ENCODE measurements at places on chromosomes 13 and 19.

- DNase-seq, result no peak
Measured at GRCh38 chr19:13817615-13818371, 22.6 kb downstream of the ZSWIM4 start.

- DNase-seq, result no peak
Measured at GRCh38 chr13:46179491-46179908, 2.5 kb downstream of the LCP1 start.

GRCh38 chr19:47331931-47332547 is at the start of gene C5AR2:
C5AR2 (plus strand) TSS chr19:47332175; CDS start chr19:47340800, 8,625 bp downstream.
- DNase-seq, result no peak

DNA sequence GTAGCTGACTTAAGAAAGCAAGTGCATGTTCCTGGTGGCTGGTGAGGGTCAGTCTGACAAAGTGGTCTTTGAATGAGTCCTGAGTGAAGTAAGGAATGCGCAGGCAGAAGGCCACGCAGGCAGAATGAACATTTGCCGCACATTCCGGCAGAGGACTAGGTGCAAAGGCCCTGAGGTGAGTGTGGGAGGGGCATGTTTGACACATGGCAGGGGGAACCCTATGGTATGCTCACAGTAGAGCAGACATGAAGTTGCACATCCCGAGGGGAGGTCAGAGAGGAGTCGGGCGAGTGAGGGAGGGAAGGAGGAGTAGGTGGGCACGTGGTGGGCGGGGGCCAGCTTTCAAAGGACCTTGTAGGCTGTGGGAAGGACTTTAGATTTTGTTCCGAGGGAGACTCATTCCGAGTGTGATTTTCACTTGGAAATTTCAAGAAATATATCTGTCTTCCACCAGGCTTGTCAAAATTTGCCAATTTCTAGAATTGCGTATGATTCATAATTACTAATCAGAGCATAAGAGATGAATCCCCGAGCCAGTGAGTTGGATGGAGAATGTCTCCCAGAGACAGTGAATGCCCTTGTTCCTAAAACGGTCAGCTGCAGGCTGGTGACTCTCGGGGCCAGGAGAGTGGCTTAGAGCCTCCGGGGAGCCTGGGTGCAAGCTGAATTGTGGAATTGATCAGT is 40.3 kb downstream of the ERICH6B start:
- DNase-seq, result no peak

DNA sequence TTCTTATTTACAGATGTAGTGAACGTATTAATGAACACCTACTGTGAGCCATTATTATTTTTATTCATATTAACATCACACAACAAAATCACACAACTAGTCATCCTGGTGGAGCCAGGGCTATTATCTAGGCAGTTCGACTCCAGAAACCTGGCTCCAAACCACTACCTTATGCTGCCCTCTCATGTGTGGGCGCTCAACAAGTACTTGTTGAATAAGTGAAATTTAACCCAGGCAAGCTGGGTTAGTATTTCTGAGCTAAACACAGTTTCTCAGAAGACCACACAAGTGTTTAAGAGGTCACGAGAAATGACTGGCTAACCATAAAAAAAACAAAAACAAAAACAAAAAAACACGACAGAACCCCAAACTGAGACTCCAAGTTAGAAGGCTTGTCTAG is 33.6 kb downstream of the MZT1 start:
- no peak for DNase-seq

DNA sequence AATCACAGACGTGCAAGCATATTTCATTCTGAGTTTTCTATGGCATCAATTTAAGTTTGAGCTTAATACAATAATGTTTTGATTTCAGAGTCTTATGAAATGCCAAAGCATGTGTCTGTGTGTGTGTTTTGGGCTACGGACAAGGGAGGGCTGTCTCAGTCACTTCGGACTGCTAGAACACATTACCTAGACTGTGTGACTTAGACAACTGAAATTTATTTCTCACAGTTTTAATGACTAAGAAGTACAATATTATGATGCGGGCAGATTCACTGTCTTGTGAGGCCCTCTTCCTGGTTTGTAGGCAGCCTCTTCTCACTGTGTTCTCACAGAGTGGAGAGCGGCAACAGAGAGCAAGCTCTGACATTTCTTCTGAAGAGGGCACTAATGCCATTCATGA is 1202.0 kb downstream of the EFNB2 start:
- DNase-seq, result peak; percentile 36

GRCh38 chr13:35179494-35179893 is 237.4 kb downstream of the NBEA start:
- no peak for DNase-seq

GRCh38 chr13:45859705-45860104 is 8.2 kb upstream of the SIAH3 start:
- DNase-seq, result no peak

DNA sequence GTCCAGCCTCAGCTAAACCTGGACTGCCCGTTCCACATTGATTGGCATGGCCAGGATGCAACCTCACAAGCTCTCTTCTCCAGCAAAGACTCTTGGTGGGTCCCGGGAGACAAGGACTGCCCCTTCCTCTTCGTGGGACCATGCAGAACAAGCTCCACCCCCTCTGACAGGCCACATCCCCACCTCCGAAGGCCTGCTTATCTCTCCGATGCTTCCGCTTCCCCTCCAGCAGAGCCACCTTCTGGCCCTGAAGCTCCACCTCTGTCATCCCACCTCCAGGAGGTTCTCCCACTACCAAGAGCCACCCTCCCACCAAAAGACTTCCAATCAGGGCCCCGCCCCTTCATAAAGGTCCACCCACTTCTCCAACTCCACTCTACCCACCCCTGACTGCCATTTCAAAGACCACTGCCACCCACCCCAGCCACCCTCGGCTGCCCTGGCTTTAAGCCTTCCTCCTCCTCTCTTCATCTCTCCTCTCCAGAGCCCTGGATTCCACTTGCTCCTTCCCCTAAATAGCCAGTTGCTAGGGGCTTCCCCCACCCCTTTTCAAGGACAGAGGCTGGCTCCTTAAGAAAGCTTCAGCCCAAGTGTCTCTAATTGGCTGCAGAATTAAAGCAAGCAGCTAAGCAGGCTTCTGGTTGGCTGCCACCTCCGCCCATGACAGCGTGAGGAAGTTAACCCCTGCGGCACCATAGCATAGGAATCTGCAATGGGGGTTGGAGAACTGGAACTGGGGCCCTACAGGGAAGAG is 9.9 kb downstream of the LRFN1 start:
- no peak for DNase-seq

GRCh38 chr13:47133011-47133445 is 236.2 kb upstream of the HTR2A start:
- no peak for DNase-seq

- no peak for DNase-seq
Measured at GRCh38 chr19:13015361-13016223, 20.3 kb downstream of the NFIX start.

DNA sequence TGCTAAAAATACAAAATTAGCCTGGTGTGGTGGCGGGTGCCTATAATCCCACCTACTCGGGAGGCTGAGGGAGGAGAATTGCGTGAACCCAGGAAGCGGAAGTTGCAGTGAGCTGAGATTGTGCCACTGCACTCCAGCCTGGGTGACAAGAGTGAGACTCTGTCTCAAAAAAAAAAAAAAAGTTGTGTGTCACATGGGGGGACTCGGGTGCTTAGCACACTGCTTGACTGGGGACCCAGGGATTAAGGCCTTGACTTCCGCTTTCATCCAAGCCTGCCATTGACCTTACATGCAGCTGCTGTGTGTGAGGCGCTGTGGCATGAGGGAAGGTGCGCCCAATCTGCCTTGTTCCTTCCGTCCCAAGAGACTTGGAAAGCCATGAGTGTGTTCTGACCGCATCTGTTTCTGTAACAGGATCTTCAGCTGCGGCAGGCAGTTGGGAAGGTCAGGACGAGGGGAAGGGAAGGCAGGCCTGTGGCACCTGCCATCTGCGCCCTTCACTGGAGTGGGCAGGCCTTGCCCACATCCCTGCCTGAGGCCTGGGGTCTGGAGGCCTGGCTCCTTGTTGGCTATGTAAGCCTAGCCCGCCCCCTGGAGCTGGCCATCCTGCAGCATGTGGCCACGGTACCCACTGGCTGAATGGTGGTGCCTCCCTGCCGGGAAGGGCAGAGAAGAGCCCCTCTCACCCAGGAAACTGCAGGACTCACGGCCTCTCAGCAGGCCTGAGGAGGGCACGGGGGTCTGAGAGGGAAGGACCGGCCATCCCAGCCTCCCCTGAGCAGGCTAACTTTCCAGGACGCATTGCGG is 23.0 kb downstream of the PPP1R37 start:
- DNase-seq, result no peak

DNA sequence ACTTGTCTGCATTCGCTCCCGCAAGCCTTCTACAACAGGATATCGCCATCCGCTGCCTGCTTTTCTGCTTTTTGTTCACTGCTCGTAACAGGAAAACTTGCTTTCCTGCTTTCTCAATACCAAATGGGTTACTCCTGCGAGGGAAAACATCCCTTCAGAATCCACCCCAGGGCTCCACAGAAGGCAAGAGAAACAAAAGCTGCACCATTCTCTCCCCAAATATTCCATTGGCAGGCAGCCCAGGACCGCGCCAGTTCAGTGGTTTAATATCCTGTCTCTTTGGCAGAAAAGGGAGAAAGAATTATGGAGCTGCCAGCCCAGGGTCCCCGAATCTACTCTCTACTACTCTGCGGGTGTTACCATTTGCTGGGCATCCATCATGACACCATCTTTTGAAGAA is 84.7 kb upstream of the DOCK9 start:
- DNase-seq, result peak; percentile 84

DNA sequence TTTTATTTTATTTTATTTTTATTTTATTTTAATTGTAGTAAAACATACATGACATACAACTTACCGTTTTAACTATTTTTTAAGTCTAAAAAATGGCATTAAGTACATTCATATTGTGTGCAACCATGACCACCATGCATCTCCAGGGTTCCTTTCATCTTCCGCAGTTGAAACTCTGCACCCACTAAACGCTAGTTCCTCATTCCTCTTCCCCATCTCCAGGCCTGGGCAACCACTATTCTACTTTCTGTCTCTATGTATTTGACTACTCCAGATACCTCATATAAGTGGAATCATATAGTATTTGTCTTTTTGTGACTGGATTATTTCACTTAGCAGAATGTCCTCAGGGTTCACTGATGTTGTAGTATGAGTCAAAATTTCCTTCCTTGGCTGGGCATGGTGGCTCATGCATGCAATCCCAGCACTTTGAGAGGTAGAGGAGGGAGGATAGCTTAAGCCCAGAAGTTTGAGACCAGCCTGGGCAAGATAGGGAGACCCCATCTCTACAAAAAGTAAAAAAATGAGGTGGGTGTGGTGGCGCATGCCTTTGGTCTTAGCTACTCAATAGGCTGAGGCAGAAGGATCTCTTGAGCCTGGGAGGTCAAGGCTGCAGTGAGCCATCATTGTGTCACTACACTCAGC is 55.7 kb upstream of the ZNF507 start:
- no peak for DNase-seq

DNA sequence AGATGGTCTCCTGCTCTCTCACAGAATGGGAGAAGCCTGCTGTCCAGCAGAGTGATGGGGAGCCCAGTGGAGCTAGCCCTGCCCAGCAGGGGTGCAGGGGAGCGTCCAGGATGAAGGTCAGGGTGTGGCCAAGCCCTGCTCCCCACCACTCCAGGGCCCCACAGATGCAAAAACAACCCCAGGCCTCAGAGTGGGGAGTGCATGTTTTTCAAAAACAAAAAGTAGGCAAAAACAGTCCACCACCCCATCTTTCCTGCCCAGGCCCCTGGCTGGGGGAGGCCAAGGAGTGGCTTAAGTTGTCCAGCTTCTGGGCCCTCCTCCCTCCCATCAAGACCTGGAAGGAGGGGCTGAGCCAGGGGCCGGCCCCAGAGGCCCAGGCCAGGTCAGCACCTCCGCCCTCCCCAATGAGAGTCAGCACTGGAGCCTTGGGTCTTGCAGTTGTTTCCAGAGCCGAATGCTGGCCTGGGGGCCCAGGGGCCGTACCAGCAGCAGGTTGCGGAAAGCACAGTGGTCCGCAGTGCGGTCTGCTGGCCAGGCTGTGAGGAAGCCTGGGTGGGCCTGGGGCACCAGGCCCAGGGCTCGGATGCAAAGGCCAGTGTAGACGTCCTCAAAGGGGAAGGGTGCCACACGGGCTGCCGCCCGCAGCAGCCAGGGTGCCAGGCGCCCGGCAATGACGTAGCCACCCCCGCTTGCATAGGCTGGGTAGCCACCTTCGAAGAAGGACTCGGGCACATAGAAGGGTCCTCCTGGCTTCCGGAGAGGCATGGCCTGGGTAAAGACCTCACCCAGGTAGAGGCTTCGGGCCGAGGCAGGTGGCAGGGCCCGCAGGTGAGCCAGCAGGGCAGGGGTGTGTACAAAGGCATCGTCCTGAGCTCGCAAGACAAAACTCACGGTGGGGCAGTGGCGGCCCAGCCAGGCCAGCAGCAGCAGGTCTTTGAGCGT is 1.7 kb downstream of the B3GNT8 start:
- DNase-seq, result no peak

DNA sequence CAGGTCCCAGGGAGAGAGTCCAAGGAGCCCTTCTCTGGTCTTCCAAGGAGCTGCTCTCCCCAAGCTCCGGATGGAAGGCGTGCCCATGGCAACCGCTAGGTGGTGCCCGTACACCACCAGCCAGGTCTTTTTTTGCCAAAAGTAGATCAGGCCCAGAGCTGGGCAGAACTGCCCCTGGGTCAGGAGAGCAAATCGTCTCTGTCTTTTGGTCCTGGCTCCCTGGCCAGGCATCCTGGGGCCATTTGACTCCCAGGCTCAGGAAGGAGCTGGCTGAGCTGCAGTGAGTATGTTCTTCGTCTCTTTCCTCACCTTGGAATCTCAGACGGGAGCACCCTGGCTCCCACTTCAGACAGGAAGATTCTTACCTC is 24.6 kb upstream of the BCL3 start:
- DNase-seq, result peak; percentile 84

- DNase-seq, result peak; percentile 76
Measured at GRCh38 chr19:55580628-55581144, at the start of gene ZNF579. ZNF579 (minus strand) TSS chr19:55580848; CDS start chr19:55579639, 1,209 bp downstream.

DNA sequence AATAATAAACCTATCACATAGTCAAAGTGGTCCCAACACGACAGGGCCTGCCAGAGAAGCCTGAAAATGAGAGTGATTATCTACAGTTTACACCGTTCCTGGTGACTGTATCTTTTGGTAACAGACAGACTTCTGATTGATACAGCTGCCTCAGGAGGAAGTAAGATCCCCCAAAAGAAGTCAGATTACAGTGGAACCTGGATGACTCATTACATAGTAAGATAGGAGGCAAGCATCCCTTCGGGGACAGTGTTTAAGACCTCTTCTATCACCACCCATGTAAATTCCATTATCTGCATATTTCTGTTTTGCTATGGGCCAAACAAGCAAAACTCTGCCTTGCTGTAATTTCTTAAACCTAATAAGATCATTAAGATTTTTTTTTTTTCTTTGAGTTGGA is 44.0 kb upstream of the FLT1 start:
- DNase-seq, result no peak
